Activated CD8-positive, alpha-beta T cell treated with anti-CD3 and anti-CD28 coated beads for 36 hours (primary cell): ENCODE measurements at places on chromosomes 13 and 19.

GRCh38 chr13:91609353-91609752, 210.9 kb downstream of the GPC5 start:
- DNase-seq, result no peak

DNA sequence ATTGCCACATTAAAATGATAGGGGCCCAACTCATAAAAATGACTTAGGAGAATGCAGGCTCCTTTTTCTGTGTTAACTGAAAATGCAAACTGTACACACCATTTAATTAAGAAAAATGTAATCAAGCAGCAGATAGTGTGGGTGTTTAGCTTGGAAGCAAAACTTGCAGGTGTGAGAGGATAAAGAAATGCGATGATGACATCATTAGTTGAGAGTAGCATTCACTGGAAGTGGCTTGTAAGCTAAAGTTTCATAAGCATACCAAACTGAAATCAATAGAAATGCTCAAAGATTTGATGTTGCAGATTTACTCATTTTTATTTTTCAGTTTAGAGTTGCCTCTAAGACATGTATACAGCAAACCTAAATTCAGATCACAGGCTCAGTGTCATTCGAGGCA, 86.6 kb downstream of the PRR20E start:
- no peak for DNase-seq

- DNase-seq, result no peak
These were observed 6.0 kb upstream of the KATNAL1 start for GRCh38 chr13:30313311-30313710.

GRCh38 chr13:98368019-98368418, 190.9 kb upstream of the RNF113B start:
- no peak for DNase-seq

- DNase-seq, result no peak
These were observed 384.4 kb downstream of the DLEU7 start for GRCh38 chr13:50459046-50459445.

DNA sequence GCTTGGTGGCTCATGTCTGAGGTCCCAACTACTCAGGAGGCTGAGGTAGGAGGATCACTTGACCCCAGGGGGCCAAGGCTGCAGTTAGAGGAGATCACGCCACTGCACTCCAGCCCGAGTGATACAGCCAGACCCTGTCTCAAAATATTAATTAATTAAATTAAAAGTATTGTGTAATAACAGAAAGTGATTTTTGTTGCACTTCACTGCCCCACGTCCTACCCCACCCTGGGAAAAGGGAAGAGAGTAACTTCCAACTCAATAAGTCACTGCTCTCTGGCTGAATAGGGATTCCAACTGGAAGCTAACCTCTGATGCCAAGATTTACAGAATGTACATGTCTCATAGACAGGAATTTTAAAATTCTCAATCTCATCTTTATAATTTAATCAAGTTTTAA, 47.2 kb downstream of the ZNF611 start:
- no peak for DNase-seq

DNA sequence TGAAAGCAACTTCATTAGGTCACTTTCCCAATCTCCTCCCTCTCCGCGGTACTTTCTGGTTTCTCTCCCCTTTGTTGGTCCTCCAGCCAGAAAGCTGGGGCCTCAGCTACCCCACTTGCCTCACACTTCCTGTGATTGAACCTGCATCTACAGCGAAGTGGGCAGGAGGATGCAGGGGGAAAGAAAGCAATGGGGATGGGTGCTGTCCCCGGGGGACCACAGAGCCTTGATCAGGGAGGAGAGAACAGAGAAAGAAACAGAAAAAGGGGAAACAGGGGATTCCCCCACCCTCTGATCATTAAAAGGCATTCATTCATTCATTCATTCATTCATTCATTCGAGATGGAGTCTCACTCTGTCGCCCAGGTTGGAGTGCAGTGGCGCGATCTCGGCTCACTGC, 74.2 kb downstream of the TRPM4 start:
- DNase-seq, result peak; percentile 68

GRCh38 chr13:106277484-106278154, 257.8 kb downstream of the EFNB2 start:
- DNase-seq, result no peak

GRCh38 chr19:3041761-3042620, 12.9 kb upstream of the TLE2 start:
- no peak for DNase-seq

GRCh38 chr13:98738213-98738612, 14.3 kb downstream of the SLC15A1 start:
- no peak for DNase-seq

GRCh38 chr13:23766283-23766682, 122.9 kb downstream of the MIPEP start:
- DNase-seq, result no peak

- no peak for DNase-seq
These were observed 43.8 kb upstream of the GRTP1 start for GRCh38 chr13:113407531-113408393.

DNA sequence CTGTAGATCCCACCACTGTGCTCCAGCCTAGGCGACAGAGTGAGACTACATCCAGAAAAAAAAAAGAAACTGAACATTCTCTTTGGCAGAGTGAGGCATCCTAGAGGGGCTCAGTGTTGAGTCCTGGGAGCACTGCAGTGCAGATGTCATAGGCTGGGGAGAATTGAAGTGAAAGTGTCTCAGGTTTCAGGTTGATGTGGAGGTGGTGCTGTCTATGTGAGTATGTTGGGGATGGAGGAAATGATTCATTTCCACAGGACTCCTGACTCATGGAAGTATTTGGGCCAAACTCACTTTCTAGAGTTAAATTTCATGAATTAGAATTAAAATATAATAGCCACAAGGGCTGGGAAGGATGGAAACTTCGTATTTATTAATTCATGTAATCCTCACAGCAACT, 134.4 kb upstream of the TSC22D1 start:
- DNase-seq, result peak; percentile 58

GRCh38 chr13:86572115-86572514, 772.9 kb upstream of the SLITRK6 start:
- DNase-seq, result no peak

DNA sequence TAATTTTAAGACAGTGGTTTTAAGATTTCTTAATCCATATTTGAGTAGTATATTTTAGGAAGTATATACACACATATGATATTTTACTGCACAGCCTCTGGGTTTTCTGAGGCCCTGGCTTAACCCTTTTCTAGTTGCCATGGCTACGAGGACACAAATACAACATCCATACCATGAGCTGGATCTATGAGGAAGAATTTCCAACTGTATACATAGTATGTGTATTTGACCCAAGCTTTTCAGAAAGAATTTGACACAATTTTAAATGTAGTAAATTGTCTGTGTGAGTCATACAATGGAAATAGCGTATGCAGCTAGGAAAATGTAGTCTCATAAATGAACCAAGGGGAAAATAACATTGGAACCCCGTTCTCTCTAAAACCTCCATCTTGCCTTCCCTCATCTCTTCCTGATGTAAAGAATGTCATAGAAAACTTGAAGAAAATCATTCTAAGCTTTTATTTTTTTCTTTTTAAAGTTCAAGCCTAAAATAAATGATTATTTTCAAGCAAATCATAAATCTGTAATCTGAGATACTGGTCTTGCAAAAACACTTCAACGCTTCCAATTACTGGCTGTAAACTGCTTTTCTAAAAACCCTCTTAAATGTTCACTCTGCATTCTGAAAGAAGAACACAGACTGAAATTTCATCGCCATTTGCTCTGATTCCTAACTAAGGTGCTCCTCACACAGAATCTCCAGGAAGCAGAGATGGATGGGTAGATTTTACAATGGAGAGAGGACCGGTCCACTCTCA, 172.4 kb downstream of the LACC1 start:
- DNase-seq, result no peak

- no peak for DNase-seq
These were observed 42.1 kb downstream of the PTPRS start for GRCh38 chr19:5298471-5298901.

GRCh38 chr13:103883698-103884097, 817.5 kb upstream of the SLC10A2 start:
- DNase-seq, result no peak

DNA sequence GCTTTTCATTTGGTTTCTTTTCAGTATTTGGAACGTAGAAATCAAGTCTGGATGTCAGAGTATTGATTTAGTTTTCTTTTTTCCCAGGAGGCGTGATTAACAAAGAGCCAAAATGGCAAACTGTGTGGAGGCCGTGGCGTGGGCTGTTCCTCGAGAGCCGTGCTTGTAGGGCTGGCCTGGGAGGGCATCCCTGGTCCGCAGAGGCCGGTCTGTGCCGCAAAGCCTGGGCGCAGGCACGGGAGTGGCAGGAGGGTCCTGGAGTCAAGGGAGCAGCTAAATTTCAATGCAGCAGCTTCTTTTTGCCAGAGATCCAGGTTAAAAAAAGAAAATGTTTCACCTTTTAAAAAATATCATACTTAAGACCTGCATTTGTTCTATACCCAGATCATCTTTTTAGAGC, 13.1 kb upstream of the MCF2L start:
- no peak for DNase-seq

DNA sequence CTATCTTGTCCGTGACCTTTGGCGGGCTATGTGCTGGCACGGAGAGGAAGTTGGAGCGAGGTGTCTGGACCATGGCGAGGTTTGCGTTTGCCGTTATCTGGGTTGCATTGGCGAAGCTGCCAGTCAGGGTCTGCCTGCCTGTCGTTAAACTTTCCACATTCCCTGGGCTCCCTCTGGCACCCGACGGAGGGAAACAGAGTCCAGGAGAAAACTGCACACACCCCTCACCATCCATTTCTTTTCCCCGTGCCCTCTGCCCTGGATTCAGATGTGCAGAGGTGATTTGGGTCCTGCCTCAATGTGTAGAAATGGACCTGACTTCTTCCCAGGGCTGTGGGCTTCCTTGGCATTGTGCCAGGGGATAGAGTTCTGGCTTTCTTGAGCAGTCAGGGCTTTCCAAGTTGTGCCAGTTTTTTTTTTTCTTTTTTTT, 142.4 kb downstream of the URI1 start:
- no peak for DNase-seq

DNA sequence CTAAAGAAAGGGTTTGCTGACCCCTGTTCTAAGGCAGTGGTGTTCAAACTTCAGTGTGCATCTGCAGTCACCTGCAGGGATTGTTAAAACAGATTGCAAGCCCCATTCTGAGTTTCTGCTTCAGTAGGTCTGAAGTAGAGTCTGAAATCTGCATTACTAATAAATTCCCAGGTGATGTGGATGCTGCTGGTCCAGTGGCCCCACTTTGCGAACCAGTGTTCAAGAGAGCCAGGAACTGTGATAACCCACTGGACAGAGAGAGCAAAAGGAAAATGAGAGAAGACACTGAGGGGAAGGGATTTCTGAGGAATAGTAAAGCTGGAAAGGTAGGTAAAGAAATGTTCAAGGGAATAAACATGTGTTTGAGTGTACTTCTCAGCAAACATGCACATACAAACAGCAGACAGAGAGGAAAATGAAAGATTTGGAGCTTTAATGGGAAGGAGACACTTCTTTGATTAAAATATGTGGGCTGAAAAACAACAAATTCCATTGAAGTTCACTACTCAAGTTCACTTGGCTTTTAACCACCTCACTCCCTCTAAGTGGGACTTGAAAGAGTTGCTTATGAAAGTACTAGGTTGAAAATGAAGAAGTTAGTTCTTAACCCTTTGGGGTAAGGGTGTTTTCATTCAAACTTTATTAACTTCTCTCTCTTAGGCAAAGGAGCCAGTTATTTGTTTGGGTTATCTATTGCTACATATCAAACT, 26.4 kb upstream of the FAM216B start:
- DNase-seq, result no peak

DNA sequence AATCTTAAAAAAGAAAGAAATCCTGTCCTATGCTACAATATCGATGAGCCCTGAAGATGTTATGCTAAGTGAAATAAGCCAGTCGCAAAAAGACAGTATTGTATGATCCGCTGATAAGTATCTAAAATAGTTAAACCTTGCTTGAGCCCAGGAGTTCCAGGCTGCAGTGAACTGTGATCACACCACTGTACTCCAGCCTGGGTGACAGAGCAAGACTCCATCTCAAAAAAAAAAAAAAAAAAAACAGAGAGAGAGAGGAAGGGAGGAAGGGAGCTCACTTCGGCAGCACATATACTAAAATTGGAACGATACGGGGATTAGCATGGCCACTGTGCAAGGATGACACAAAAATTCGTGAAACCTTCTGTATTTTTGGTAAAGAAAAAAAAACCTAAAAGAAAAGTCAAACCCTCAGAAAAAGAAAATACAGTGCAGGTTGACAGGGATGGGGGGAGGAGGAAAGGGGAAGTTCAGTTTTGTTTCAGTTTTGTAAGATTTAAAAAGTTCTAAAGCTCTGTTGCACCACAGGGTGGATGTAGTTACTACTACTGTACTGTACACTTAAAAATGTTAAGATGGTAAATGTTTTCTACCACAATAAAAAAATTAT, 8.4 kb downstream of the CLASRP start:
- DNase-seq, result no peak

GRCh38 chr19:18300930-18301717, 19.7 kb upstream of the JUND start:
- DNase-seq, result no peak

GRCh38 chr13:47139519-47139918, 242.7 kb upstream of the HTR2A start:
- DNase-seq, result no peak

DNA sequence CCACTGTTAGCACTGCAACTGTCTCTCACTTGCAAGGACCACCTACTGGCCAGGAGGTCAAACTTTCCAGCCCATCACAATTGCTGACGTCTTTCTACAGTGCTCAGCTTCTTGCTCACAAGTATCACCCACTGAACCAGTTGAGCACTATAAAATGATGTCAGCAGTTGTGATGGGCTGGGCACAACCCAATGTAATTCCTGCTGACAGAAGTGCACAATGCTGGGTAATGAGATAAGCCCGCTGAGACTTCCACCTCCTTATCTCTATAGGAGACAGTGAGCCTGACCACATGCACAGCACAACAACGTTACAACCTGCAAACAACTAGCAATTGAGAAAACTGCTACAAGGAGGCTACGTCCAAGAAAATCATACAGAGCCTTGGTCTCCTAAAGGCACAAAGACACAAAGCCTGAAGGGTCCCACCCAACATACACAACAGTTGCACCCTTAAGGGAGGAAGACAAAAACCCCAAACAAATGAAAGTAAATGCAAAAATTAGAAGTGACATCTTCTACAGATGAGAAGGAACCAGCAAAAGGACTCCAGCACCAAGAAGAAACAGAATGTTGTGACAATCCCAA, 273.2 kb downstream of the LIG4 start:
- no peak for DNase-seq

GRCh38 chr13:43569658-43570057, 217.1 kb downstream of the ENOX1 start:
- no peak for DNase-seq

DNA sequence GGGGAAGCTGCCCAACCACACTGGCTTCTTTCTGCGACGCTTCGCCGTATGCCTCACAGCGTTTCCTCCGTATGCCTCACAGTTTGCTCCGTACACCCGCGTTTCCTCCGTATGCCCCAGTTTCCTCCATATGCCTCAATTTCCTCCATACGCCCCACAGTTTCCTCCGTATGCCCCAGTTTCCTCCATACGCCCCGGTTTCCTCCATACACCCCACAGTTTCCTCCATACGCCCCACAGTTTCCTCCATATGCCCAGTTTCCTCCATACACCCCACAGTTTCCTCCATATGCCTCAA, 22.6 kb downstream of the GAS6 start:
- DNase-seq, result no peak
